ENCODE measurements at places on chromosomes 1 and 21. TPM values are rescaled to one million over a fixed set of nuclear protein-coding genes. Genes with fewer than 3 reads are reported as not detected.

TBX15 gene
- 3.1 TPM for total RNA-seq

CYYR1 gene
- 4.7 TPM for total RNA-seq

VANGL2 gene
- total RNA-seq = 17.7 TPM

ANKRD65 gene
- 0.24 TPM for total RNA-seq

GPR37L1 gene
- not detected for total RNA-seq

PDE4B gene
- 53.1 TPM for total RNA-seq

- H3K27me3 ChIP-seq = no peaks in the 10 kb centered on the region
- no peak for DNase-seq
- no peak overlapping the region for H3K27ac ChIP-seq
- peaks cover 2% of the 10 kb centered on the region for H3K36me3 ChIP-seq
Measured at GRCh38 chr1:188194916-188195315, 1366.2 kb downstream of the PLA2G4A start.

DNA sequence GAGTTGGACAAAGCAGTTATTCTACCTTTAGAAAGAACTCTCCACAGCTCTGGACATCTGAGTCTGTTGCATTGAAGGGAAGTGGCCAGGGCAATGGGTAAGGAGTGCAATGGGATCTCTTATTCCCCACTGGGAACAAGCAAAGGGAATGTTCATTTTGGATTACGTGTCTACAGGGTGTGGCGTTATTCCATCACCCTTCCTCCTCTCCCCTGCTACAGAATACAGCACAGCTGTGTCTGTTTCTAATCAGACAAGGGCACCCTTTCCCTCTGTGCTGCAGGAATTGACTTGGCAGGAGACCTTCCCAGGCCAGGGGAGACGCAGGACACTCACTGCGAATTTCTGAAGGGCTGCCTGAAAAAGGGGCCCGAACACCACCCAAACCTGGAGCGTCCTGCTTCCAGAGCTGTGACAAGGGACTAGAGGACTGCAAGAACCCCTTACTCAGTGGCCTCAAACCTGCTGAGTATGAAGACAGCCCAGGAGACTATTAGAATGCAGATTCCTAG, 163.6 kb upstream of the RAB4A start:
- H3K4me3 ChIP-seq = no peak overlapping the region
- no peak overlapping the region for H3K27ac ChIP-seq
- DNase-seq = no peak
- peaks cover 56% of the 10 kb centered on the region for H3K27me3 ChIP-seq
- peaks cover 2% of the 10 kb centered on the region for H3K36me3 ChIP-seq

DNA sequence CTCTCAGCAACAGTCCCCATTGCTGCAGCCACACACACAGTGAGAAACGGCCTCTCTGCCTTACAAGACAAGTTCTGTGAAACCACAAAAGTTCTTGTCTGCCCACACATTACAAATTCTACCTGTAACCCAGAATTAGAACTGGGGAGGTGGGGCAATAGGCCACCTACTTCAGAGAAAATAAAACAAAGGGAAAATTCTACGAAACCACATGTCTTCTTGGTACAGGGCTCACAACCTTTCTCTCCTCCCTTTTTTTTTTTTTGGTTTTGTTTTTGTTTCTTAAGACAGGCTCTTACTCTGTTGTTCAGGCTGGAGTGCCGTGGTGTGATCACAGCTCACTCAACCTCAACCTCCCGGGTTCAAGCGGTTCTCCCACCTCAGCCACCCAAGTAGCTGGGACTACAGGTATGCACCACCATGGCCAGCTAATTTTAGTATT, 30.2 kb downstream of the LPAR3 start:
- peaks cover 36% of the 10 kb centered on the region for H3K27me3 ChIP-seq
- H3K36me3 ChIP-seq = no peaks in the 10 kb centered on the region
- DNase-seq = no peak
- no peak overlapping the region for H3K27ac ChIP-seq

- DNase-seq = no peak
- H3K27ac ChIP-seq = no peak overlapping the region
- peaks cover 12% of the 10 kb centered on the region for H3K4me1 ChIP-seq
- no peaks in the 10 kb centered on the region for H3K36me3 ChIP-seq
Measured at GRCh38 chr1:185670187-185670627, 64.0 kb upstream of the HMCN1 start.

- H3K4me3 ChIP-seq = no peak overlapping the region
- H3K4me1 ChIP-seq = peaks cover 13% of the 10 kb centered on the region
- H3K36me3 ChIP-seq = peaks cover 16% of the 10 kb centered on the region
- H3K27ac ChIP-seq = no peak overlapping the region
Measured at GRCh38 chr1:156908541-156908940, 11.9 kb upstream of the LRRC71 start.

GRCh38 chr1:81678779-81679178, 122.0 kb upstream of the ADGRL2 start:
- H3K4me3 ChIP-seq = no peak overlapping the region
- H3K36me3 ChIP-seq = no peaks in the 10 kb centered on the region
- peaks cover 24% of the 10 kb centered on the region for H3K4me1 ChIP-seq
- DNase-seq = no peak
- H3K27me3 ChIP-seq = no peaks in the 10 kb centered on the region
- H3K27ac ChIP-seq = no peak overlapping the region

GRCh38 chr1:235697508-235697907, 47.9 kb upstream of the GNG4 start:
- no peaks in the 10 kb centered on the region for H3K27me3 ChIP-seq
- no peak overlapping the region for H3K27ac ChIP-seq
- H3K4me3 ChIP-seq = no peak overlapping the region
- no peak for DNase-seq
- peaks cover 50% of the 10 kb centered on the region for H3K36me3 ChIP-seq
- no peaks in the 10 kb centered on the region for H3K4me1 ChIP-seq

DNA sequence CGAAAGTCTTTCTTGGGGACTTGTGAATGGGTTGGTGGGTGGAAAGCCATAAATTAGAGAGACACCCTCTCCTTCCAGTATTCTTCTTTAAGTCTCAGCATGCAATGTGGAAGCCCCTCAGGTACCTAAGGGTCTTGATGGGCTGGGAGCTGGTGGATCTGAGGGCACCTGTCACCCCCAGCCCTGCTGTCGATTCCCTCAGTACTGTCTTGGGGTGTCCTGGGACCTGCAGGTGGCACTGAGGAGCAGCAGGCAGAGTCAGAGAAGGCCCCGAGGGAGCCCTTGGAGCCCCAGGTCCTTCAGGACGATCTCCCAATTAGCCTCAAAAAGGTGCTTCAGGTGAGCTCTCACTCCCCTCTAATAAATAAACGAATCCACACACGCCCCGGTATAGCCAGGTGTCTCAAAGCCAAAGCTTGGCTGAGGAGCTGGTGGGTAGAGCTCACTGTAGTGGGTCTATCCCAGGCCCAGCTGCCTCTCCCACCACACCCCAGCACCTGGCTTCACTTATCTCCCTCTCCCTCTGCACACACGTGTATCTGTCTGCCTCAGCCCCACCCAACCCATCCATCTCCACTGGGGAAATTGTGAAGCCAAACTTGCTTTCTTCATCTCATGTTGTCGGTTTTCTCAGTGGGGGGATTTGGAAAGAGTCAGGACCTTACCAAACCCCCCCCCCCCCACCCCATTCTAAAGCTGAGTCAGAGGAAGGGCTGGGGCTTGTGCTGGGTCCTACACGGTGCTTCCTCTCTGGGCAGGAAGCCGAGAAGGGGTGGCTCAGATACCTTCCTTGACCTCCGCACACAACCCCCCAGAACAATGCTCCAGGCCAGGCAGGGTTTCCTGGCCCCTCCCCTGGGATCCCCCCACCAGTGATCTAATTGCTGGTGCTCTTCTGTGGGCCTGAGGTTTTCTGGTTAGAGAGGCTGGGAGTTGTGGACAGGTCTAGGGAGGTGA, 1.6 kb downstream of the ADAM15 start:
- H3K4me1 ChIP-seq = peaks cover 27% of the 10 kb centered on the region
- peak overlapping the region; percentile 80 for H3K27ac ChIP-seq
- H3K27me3 ChIP-seq = no peaks in the 10 kb centered on the region
- DNase-seq = no peak
- H3K4me3 ChIP-seq = peak overlapping the region; percentile 76
- peaks cover 7% of the 10 kb centered on the region for H3K36me3 ChIP-seq

DNA sequence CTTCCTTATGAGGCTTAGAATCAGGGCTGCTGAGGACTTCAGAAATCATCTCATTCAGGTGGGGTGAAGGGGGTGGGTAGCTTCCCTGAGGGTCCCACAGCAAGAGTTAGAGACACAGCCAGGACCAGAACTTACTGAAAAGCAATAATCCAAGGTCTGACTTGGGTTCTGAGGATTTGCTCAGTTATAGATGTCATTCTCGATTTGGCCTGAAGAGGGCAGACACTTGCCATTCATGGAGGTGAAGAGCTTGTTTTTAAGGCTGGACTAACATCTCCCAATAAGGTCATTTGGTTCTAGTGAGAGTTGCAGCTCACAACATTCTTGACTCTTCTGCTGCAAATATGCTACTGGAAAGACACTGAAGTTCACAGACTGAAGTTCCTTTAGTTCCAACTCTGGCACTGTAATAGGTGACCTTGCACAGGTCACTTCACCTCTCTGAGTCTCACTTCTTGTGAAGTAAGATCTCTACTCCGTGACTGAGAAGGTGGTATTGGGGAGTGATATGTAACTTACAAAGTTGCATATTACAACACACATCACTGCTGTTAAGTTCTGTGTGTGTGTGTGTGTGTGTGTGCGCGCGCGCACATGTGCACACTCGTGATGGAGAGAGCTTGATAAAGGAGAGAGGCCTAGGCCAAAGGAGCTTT, 69.8 kb upstream of the DIRAS3 start:
- peaks cover 12% of the 10 kb centered on the region for H3K36me3 ChIP-seq
- DNase-seq = no peak
- peaks cover 12% of the 10 kb centered on the region for H3K4me1 ChIP-seq
- no peaks in the 10 kb centered on the region for H3K27me3 ChIP-seq
- peak overlapping the region; percentile 23 for H3K27ac ChIP-seq
- H3K4me3 ChIP-seq = no peak overlapping the region

- H3K4me1 ChIP-seq = no peaks in the 10 kb centered on the region
- H3K27me3 ChIP-seq = peaks cover 10% of the 10 kb centered on the region
- DNase-seq = no peak
Measured at GRCh38 chr21:43853851-43854772, 10.9 kb upstream of the AGPAT3 start.

DNA sequence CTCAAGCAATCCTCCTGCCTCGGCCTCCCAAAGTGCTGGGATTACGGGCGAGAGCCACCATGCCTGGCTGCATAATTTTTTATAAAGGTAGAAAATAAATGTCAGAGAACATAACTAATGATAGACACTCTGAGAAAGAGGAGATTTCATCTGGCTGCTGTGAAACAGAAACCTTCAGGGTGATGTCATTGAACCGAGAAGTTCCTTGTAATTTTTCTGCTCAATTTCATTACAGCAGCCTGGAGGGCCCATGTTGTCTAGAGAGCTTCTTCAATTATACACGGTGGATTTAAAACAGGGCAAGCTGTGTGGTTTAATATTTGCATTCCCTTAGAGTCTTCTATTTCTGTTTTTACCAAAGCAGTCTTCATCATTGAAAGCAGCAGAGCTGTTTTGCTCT, 64.3 kb upstream of the MORC3 start:
- peaks cover 10% of the 10 kb centered on the region for H3K4me1 ChIP-seq
- peaks cover 12% of the 10 kb centered on the region for H3K36me3 ChIP-seq
- H3K27me3 ChIP-seq = no peaks in the 10 kb centered on the region
- no peak overlapping the region for H3K4me3 ChIP-seq
- H3K27ac ChIP-seq = no peak overlapping the region

DNA sequence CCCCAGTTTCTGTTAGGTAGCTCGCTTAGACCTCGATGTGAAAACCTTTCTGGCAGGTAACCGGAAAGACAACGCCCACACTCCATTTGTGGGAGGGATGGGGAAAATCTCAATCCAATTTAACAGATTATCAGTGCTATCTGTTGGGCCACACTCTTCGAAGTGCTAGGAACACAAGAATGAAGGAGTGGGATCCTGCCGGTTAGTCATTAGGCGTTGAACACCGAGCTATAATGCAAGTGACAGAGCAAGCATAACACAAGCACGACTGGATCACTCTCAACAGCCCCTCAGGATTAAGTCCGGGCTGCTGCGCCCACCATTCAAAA, 531 bp downstream of the SNIP1 start:
- H3K27me3 ChIP-seq = no peaks in the 10 kb centered on the region
- DNase-seq = no peak
- peak overlapping the region; percentile 97 for H3K4me3 ChIP-seq
- peaks cover 37% of the 10 kb centered on the region for H3K4me1 ChIP-seq
- H3K27ac ChIP-seq = peak overlapping the region; percentile 95

GRCh38 chr1:59689730-59690129, 125.0 kb upstream of the HOOK1 start:
- no peaks in the 10 kb centered on the region for H3K36me3 ChIP-seq
- no peak for DNase-seq
- peaks cover 25% of the 10 kb centered on the region for H3K4me1 ChIP-seq
- no peak overlapping the region for H3K4me3 ChIP-seq

DNA sequence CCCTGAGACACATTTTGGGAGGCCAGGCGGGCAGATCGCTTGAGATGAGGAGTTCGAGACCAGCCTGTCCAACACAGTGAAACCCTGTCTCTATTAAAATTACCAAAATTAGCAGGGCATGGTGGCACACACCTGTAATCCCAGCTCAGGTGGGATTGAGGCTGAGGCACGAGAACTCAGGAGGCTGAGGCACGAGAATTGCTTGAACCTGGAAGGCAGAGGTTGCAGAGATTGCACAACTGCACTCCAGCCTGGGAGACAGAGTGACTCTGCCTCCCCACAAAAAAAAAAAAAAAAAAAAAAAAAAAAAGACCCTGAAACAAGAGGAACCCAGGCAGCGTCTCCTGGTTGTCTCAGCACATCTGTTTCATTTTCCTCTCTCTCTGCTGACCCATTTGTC, 24.2 kb downstream of the PGM1 start:
- no peak for DNase-seq
- H3K36me3 ChIP-seq = no peaks in the 10 kb centered on the region
- peaks cover 20% of the 10 kb centered on the region for H3K4me1 ChIP-seq

- no peaks in the 10 kb centered on the region for H3K27me3 ChIP-seq
- H3K36me3 ChIP-seq = no peaks in the 10 kb centered on the region
- peaks cover 31% of the 10 kb centered on the region for H3K4me1 ChIP-seq
- peak within 1 kb of the TSS; percentile 43 for H3K4me3 ChIP-seq
- DNase-seq = no peak
Measured at GRCh38 chr1:10449751-10450150, at the start of gene CORT. Gene CORT (plus strand): TSS chr1:10450031. CDS start chr1:10450224, 193 bp downstream.

- peaks cover 29% of the 10 kb centered on the region for H3K4me1 ChIP-seq
- H3K27me3 ChIP-seq = no peaks in the 10 kb centered on the region
- no peak overlapping the region for H3K27ac ChIP-seq
- H3K36me3 ChIP-seq = peaks cover 3% of the 10 kb centered on the region
- DNase-seq = no peak
Measured at GRCh38 chr1:174969977-174970376, 29.8 kb upstream of the CACYBP start.
